ENCODE measurements at places on chromosomes 4 and X.

GRCh38 chrX:64975491-64975890 is 759 bp downstream of the ZC4H2 start:
- DNase-seq = peak; percentile 25

DNA sequence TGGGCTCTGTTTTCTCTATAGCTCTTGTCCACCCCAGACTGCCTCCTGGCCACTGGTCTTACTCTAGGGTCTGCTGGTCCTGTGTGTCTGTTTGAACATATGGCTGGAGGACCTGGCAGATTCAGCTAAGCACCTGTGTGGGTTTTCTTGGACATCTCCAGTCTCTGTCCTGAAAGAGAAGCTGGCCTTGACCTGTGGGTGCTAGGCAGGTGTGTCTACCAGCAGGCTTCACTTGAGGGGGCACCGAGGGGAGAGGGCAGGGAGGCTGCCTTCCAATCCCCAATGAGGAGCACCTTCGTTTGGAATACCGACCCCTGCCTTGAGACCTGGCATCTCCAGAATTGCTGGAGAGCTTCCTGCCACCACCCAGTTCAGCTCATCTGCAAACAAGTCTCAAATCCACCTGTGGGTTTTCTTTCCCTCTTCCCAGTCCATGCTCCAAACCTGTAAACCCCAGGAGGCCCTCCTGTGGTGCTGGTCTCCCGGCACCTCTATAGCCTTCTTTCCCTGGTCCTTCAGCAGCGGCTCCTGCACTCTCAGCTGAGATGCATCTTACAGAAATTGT is 45.2 kb downstream of the HTRA3 start:
- peak; percentile 3 for DNase-seq

GRCh38 chr4:53935780-53936179 is 128.6 kb downstream of the CHIC2 start:
- DNase-seq = no peak

DNA sequence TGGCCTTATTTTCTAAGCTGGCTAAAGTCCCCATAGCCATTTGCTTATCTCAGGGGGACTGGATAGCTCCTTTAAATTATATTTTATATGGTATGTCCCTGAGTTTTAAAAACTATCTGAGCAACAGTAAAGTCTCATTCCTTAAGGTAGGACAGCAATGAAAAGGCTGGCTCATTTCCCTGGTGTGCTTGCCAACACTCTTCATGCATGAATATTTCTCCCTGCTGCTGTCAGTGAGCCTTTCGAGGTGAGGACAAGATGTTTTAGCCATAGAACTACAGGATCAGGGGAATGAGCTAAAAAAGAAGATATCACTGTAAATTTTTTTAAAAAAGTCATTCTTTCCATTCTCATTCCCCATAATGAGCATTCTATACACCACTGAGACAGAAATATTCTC is 427.3 kb upstream of the FAM241A start:
- DNase-seq = no peak

GRCh38 chr4:39614487-39615162 is 24.0 kb downstream of the SMIM14 start:
- no peak for DNase-seq

DNA sequence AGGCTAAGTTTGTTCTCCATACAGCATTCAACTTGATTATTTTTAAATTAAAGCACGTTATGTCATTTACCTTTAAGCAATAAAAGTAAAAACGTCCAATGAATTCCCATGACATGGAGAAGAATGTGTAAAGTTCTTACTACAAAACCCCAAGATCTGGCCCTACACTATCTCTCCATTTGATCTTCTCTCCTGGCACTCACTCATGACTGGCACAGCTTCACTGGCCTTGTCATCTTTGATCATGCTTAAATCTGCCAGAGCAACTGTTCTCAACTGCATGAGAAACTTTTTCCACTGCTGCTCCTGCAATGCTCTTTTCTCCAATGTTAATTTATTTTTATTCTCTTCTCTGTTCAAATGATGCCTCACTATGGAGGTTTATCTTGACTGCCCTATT is 1109.0 kb upstream of the IGFBP7 start:
- no peak for DNase-seq

- no peak for DNase-seq
These were observed 401.0 kb downstream of the FSTL5 start for GRCh38 chr4:161762796-161763195.

- DNase-seq = no peak
These were observed 402.9 kb downstream of the PCDH18 start for GRCh38 chr4:137129441-137129840.
